ENCODE measurements at places on chromosomes 4 and X.

DNA sequence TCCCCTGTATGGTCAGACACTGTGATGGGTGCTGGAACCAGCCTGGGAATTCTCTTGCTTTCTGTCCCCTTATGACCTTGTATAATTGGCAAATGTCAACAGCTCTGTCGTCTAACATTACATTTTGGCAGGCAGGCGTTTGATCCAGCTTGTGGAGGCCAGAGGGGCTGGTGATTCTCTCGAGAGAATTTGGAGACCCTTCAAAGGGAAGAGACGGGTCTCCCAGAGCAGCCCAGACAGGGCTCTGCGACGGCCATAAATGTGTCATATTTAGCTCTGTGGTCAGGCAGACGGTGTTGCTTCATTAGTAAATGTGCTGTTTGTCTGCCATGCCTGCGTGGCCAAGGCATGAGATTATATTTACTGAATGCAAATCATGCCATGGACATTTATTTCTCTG is 68.7 kb downstream of the SORCS2 start:
- peaks cover 11% of the 10 kb centered on the region for H3K4me1 ChIP-seq
- H3K27me3 ChIP-seq = peaks cover 39% of the 10 kb centered on the region
- H3K27ac ChIP-seq = no peak overlapping the region
- H3K4me3 ChIP-seq = no peak overlapping the region
- no peak for DNase-seq

DNA sequence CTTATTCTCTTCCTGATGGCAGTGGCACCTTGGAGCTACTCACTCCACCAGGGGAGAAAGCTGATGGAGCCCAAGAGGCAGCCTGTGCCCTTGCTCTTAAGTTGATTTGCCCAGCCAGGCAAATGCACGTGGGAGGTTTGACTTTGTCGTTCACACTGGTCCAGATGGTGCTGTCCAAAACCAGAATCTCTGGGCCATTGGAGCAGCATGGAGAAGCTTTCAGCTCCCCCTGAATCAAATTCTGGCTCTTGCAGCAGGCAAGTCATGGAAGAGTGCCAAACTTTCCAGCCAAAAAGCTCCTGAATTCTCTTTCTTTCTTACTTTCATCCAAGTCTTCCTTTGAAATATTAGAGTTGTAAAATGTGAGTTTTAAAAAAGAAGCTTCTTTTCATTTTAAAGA is 970.4 kb downstream of the RPA4 start:
- no peaks in the 10 kb centered on the region for H3K4me1 ChIP-seq
- no peaks in the 10 kb centered on the region for H3K36me3 ChIP-seq
- no peak overlapping the region for H3K27ac ChIP-seq

- no peak for DNase-seq
- H3K36me3 ChIP-seq = no peaks in the 10 kb centered on the region
- no peak overlapping the region for H3K27ac ChIP-seq
- no peak overlapping the region for H3K4me3 ChIP-seq
- no peaks in the 10 kb centered on the region for H3K4me1 ChIP-seq
- no peaks in the 10 kb centered on the region for H3K27me3 ChIP-seq
Measured at GRCh38 chrX:110051559-110051958, 48.6 kb downstream of the TMEM164 start.

- H3K4me1 ChIP-seq = no peaks in the 10 kb centered on the region
- H3K36me3 ChIP-seq = no peaks in the 10 kb centered on the region
- H3K27ac ChIP-seq = no peak overlapping the region
- H3K4me3 ChIP-seq = no peak overlapping the region
- peaks cover 11% of the 10 kb centered on the region for H3K27me3 ChIP-seq
Measured at GRCh38 chrX:119015407-119016237, 41.2 kb downstream of the LONRF3 start.

DNA sequence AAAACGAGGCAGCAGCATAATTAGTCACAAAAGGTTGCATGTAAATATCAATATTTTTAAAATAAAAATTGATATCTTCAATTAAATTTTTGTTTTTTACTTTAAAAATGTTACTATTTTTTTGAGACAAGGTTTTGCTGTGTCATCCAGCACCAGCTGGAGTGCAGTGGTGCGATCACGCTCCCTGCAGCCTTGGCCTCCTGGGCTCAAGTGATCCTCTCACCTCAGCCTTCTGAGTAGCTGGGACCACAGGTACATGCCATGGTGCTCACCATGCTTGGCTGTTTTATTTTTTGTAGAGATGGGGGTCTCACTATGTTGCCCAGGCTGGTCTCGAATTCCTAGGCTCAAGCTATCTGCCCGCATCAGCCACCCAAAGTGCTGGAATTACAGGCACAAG is 96.8 kb upstream of the FRAS1 start:
- no peaks in the 10 kb centered on the region for H3K27me3 ChIP-seq
- no peak overlapping the region for H3K4me3 ChIP-seq
- H3K4me1 ChIP-seq = peaks cover 1% of the 10 kb centered on the region
- H3K36me3 ChIP-seq = no peaks in the 10 kb centered on the region
- no peak for DNase-seq

DNA sequence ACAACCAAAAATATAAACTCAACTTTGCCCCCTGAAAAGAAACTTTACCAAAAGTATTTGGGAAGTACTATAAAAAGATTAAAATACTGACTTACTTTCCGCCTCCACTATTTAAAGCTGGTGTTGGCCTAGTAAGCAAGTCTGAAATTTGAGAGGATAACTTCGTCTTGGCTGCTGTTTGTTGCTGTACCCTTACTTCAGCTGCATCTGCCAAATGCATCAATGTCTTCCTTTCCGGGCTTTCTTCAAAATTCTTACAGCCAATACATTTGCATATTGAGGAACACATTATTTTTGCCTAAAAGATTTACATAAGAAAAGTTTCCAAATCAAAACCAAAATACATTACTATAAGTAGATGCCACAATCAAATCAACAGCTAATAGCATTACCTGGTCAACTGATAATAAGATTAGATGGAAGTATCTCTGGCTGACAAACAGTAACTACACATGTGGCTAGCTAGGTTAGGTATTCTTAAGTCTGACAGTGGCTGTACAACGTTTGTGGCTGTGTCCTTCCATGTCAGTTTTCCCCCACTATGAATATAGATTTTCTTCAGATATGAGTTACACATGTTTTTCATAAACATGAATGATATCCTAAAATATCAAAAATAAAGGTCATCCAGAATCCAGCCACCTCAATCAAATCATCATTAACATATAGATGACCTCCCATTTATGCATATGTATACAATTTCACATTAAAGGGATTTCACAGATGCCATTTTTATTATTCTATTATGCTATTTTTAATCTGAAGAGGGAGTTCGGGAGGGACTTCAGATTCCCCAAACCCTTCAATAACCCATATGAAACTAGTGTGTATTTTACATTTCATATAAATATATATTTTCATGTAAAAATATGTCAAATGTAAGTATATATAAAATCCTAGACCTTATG is 30.6 kb downstream of the THAP9 start:
- no peaks in the 10 kb centered on the region for H3K4me1 ChIP-seq
- H3K4me3 ChIP-seq = no peak overlapping the region
- no peaks in the 10 kb centered on the region for H3K36me3 ChIP-seq
- H3K27me3 ChIP-seq = no peaks in the 10 kb centered on the region
- H3K27ac ChIP-seq = no peak overlapping the region
- no peak for DNase-seq

GRCh38 chrX:86964321-86964720 is 553.3 kb upstream of the KLHL4 start:
- H3K4me1 ChIP-seq = no peaks in the 10 kb centered on the region
- DNase-seq = no peak
- no peak overlapping the region for H3K27ac ChIP-seq
- no peaks in the 10 kb centered on the region for H3K36me3 ChIP-seq
- no peaks in the 10 kb centered on the region for H3K27me3 ChIP-seq

- no peaks in the 10 kb centered on the region for H3K27me3 ChIP-seq
- no peak for DNase-seq
- H3K4me1 ChIP-seq = no peaks in the 10 kb centered on the region
- no peaks in the 10 kb centered on the region for H3K36me3 ChIP-seq
- H3K4me3 ChIP-seq = no peak overlapping the region
Measured at GRCh38 chr4:104983615-104984179, 163.0 kb upstream of the TET2 start.

- H3K27ac ChIP-seq = no peak overlapping the region
- no peaks in the 10 kb centered on the region for H3K27me3 ChIP-seq
- H3K36me3 ChIP-seq = no peaks in the 10 kb centered on the region
Measured at GRCh38 chr4:151048913-151049312, 33.8 kb upstream of the LRBA start.

- H3K4me1 ChIP-seq = no peaks in the 10 kb centered on the region
- H3K27ac ChIP-seq = no peak overlapping the region
- no peak overlapping the region for H3K4me3 ChIP-seq
Measured at GRCh38 chrX:100748108-100748507, 16.2 kb upstream of the SYTL4 start.
